Activated T-helper 9 cell treated with anti-CD3 and anti-CD28 coated beads, Interleukin-2, amount 50 U/mL, for 16 hours (primary cell): ENCODE measurements at places on chromosomes 3 and 15.

- DNase-seq = no peak
These were observed 267.2 kb downstream of the GABRG3 start for GRCh38 chr15:27238209-27238608.

DNA sequence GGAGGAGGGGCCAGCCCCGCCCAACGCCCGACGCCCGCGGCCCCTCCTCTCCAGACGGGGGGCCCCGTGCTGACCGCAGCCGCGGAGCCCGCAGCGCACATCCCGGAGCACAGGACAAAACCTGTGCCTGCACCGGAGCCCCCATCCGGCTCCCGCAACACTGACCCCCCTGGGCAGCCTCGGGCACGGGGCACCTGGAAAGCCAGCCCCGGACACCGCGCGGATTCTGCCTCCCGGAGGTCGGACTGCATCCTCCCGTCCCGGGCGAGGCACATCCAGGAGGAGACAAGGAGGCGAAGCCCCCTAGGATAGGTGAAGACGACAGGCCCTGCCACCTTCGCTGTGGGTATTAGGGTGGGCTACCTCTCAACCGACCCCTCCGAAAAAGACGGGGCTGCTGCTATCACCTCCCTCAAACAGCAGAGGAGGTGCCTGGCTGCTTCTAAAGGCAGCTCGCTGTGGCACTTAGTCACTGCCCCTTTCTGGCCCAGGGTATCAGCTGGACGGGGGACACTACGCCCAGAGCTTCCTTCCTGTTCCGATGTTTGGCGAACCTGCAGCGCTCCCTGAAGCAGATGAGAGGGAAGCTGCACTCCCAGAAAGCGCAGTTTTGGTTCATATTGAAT lies 10.6 kb downstream of the XXYLT1 start:
- DNase-seq = no peak

GRCh38 chr15:83014205-83014653 lies 2.8 kb upstream of the C15orf40 start:
- no peak for DNase-seq

DNA sequence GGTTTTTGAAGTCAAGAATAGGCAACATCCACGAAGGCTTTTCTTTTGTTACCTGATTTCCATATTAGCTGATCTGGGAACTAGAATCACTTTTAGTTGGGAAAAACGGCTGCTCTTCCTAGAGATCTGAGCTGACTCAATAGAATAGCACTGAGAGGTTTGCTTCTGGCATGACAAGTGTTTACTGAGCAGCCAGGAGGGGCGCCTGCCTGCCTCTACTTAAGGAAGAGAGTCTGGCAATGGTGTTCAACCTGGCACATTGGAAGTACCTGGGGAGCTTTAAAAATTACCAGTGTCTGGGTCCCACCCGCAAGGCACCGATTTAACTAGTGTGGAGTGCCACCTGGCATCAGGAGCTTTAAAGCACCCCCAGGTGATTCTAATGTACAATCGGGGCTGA lies 34.4 kb downstream of the FAM43A start:
- no peak for DNase-seq

DNA sequence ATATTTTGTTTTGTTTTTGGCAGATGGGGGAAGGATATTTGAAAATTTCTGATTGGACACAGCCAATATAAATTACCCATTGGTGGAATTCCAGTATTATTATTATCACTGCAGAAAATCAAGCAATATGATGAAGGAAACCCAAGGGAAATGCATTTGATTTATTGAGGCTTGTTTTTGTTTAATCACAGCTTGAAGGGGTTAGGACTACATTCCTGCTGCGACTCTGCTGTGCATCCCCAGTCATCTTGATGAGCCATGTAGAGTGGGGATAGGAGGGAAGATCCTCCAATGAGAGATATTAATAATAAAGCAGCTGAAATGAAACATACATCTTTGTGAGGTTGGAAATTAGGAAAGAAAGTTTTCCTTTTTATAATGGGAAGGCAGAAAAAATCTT lies 208.6 kb downstream of the GAP43 start:
- no peak for DNase-seq

DNA sequence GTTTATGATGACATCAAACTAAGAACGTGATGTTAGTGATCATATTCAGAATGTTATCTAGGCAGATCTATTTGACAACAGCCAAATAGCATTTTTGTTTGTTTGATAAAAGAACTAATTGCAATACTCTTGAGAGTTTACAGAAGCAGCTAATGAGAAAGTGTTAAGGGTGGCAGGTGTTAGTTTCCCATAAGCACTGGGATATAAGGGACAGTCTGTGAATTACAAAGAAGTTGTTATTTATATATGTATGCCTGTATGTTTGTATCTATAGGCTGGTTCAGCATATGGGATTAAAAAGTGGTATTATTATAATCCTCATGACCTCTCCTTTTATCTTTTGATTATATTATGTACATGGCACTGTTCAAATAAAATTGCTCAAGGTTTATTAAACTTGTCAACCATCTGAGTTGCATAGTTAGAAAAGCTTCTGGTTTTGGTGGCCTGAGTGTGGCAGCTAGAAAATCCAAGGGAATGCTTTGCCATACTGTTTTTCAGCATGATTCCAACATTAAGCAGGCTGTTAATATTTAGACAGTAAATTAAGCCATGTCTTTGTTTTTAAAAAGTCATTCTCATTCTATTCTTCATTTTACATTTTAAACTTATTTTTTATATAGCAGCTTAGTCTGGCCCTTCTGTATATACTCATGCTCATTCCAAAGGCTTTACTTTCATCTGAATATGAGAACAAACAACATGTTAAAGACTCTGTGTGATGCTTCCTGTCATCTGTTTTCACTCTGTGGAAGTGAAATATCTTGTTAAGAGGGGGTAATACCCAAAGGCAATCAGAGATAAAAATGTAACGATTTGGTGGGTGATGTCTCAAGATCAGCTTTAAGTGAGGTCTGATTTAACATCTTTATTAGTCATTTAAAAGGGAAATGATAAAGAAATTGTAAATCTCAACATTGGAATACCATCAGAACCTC lies 13.1 kb downstream of the ROBO2 start:
- no peak for DNase-seq

DNA sequence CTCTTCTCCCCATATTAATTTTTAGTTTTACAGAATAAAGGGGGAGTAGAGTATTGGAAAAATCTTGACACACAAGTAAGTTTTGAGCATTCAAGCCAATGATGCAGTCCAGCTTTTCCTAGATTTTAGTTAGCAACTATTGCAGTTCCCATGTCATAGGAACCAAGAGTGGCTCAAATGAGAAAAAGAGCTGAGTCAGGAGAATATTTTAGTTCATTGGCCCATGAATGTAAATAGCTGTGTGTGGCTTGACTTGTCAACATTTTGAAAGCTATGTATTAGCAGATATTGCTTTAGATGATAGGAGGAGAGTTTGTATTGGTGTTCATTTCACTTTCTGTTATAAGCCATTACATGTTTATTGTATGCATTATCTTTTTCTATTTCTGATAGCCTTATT lies 853.7 kb downstream of the PLOD2 start:
- no peak for DNase-seq

DNA sequence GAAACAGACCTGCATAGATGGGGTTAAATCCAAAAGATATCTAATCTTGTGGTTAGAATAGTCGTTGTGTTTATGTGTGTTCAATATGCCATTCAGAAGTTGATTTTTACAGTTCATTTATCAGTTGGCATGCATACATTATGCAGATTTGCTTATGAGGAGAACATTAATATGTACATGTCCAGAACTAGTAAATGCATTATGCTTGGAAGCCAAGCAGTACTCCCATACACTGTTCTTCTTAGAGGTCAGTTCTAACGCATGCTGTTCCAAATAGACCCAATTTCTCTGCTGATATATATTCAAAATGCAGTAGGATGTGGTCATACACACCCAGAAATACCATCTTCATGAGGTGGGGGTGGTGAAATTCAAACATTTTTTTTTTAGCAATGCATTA lies 956 bp downstream of the FGF12 start:
- DNase-seq = no peak

DNA sequence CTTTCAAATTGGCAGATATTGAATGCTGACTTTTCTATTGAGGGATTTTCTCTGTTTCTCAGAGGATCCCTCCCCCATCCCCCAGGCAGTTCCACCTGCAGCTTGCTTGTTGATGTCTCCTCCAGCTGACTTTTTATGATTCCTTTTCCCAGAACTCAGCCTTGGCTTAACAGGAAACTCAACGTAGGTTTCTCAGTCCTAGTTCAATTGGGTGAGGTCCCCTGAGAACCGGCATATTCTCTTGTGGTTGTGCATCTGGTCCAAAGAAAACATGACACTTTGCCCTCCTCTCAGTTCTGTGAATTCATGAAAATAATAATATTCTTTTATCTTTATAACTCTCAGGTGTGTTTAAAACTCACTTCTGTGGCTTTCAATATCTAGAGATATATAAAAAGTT lies 1222.1 kb downstream of the OTOL1 start:
- no peak for DNase-seq

DNA sequence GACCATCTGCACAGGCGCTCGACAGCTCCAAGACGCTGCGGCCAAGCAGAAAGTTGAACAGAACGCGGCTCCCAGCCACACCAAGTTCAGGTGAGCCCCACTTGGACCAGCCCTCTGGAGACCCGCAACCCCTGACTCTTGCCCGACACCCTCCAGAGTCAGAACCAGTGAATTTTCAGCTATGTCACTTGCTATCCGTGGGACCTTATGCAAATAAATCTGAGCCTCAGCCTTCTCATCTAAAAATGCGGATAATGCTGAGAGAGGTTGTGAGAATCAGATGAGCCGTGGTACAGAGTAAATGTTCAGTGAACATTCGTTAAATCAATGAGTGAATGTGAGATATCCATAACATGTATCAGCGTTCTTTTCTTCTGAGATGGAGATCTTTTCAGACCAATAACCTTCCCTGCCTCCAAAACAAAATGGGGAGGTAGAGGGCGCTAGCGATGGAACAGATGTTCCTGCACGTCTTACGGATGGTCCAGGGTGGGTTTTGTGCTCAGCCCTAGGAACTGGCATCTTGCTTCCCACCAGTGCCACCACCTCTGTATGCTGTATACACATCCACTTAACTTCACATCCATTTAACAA lies 524 bp downstream of the MRPS11 start:
- peak; percentile 3 for DNase-seq
